Gastrocnemius medialis (tissue), 4 donors: ENCODE measurements at places on chromosomes 3 and 15.

GRCh38 chr3:128554465-128555097 lies 61.6 kb upstream of the GATA2 start:
- no peaks in the 10 kb centered on the region for H3K4me1 ChIP-seq
- peak overlapping the region; percentile 66 for H3K27ac ChIP-seq
- peaks cover 13% of the 10 kb centered on the region for H3K27me3 ChIP-seq
- H3K4me3 ChIP-seq = no peak overlapping the region
- DNase-seq = no peak

GRCh38 chr3:138089091-138089490 lies 26.3 kb downstream of the DZIP1L start:
- no peaks in the 10 kb centered on the region for H3K4me1 ChIP-seq
- H3K36me3 ChIP-seq = peaks cover 16% of the 10 kb centered on the region
- H3K4me3 ChIP-seq = no peak overlapping the region
- no peak for DNase-seq
- no peak overlapping the region for H3K27ac ChIP-seq

- H3K36me3 ChIP-seq = no peaks in the 10 kb centered on the region
- H3K27ac ChIP-seq = no peak overlapping the region
- DNase-seq = no peak
- H3K4me1 ChIP-seq = peaks cover 9% of the 10 kb centered on the region
Measured at GRCh38 chr15:59274126-59274970, 67.7 kb downstream of the LDHAL6B start.

DNA sequence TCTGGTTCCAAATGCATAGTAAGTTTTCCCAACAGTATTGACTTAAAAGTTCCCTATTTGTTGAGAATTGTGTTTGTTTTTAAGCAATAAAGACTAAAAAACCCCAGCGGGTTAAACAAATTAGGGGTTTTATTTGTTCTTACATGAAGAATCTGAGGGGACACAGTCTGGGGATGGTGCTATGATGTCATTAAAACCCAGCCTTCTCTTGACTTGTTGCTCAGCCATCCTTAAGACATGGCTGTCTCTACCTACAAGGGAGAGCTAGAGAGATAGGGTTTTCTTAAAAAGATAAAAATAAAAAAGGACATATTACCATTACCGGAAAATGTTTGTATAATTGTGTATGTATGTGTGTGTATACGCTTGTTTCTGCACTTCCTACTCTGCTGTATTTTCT lies 11.7 kb upstream of the ARL14 start:
- no peak overlapping the region for H3K27ac ChIP-seq
- no peak for DNase-seq
- H3K36me3 ChIP-seq = no peaks in the 10 kb centered on the region
- H3K4me1 ChIP-seq = peaks cover 11% of the 10 kb centered on the region
- no peak overlapping the region for H3K4me3 ChIP-seq

DNA sequence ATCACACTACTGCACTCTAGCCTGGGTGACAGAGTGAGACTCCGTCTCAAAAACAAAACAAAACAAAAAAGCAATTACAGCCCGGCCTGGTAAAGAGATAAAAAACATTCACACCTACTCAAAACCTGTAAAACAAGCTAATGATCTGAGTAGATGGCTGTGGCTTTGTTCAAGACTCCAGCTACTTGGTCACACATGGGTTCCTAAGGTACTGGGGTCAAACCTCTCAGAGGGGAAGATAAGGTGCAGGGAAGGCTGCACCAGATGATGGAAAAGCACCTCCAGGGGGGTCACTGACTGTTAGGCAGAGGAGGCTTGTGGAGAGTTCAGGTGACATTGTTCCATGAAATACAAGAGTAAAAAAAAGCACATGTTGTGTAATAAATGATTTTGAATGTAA lies 450.2 kb upstream of the WNT5A start:
- H3K27ac ChIP-seq = no peak overlapping the region
- no peaks in the 10 kb centered on the region for H3K36me3 ChIP-seq
- H3K27me3 ChIP-seq = no peaks in the 10 kb centered on the region
- H3K4me1 ChIP-seq = no peaks in the 10 kb centered on the region
- no peak for DNase-seq

- no peaks in the 10 kb centered on the region for H3K27me3 ChIP-seq
- no peak overlapping the region for H3K4me3 ChIP-seq
Measured at GRCh38 chr3:191355406-191355805, 25.1 kb upstream of the UTS2B start.

GRCh38 chr3:155890671-155891190 lies 20.3 kb downstream of the GMPS start:
- H3K4me3 ChIP-seq = no peak overlapping the region
- H3K27ac ChIP-seq = no peak overlapping the region
- no peak for DNase-seq
- H3K36me3 ChIP-seq = peaks cover 12% of the 10 kb centered on the region
- H3K27me3 ChIP-seq = no peaks in the 10 kb centered on the region
- peaks cover 15% of the 10 kb centered on the region for H3K4me1 ChIP-seq
